PC-3 (cell line): ENCODE measurements at places on chromosomes 11 and 22. TPM values are rescaled to one million over a fixed set of nuclear protein-coding genes. Genes with fewer than 3 reads are reported as not detected.

Gene P2RY6
- 1.6 and 2.0 TPM in 2 replicates for total RNA-seq

Gene POU2AF3
- 0.63 TPM in 1 of 2 replicates, not detected in the other for total RNA-seq

Gene OLFML1
- total RNA-seq: not detected in 2 replicates

Gene MEI1
- total RNA-seq: 1.4 TPM in 1 of 2 replicates, not detected in the other

Gene USH1C
- total RNA-seq: not detected in 2 replicates

Gene ARHGAP1
- total RNA-seq: 16.1 and 27.1 TPM in 2 replicates

Gene ANO9
- total RNA-seq: 16.6 and 22.5 TPM in 2 replicates

Gene C11orf97
- not detected in 2 replicates for total RNA-seq

Gene MS4A3
- total RNA-seq: not detected in 2 replicates

Gene CHRM1
- total RNA-seq: not detected in 2 replicates

Gene NLRP6
- not detected in 2 replicates for total RNA-seq

Gene PTPRCAP
- 0.15 and 0.29 TPM in 2 replicates for total RNA-seq

Gene IL18
- total RNA-seq: 53.6 and 61.6 TPM in 2 replicates

Gene CDCA5
- total RNA-seq: 67.1 and 73.4 TPM in 2 replicates

Gene WT1
- 8.5 and 9.1 TPM in 2 replicates for total RNA-seq

Gene KRTAP5-9
- not detected in 2 replicates for total RNA-seq

Gene GGTLC3
- total RNA-seq: not detected in 2 replicates

Gene ALG9
- 29.4 and 34.3 TPM in 2 replicates for total RNA-seq

Gene OR8G1
- total RNA-seq: not detected in 2 replicates

Gene RNF169
- total RNA-seq: 20.4 and 20.8 TPM in 2 replicates

Gene SHISA8
- not detected in 2 replicates for total RNA-seq

Gene PKDREJ
- not detected in 2 replicates for total RNA-seq

Gene OR52N4
- total RNA-seq: not detected in 2 replicates

Gene ZBTB16
- total RNA-seq: not detected in 2 replicates

Gene C11orf87
- total RNA-seq: not detected in 2 replicates

Gene OR2D2
- total RNA-seq: 0.11 TPM in 1 of 2 replicates, not detected in the other

Gene SPDYC
- total RNA-seq: not detected in 2 replicates

Gene PMM1
- 18.0 and 18.6 TPM in 2 replicates for total RNA-seq

Gene CHORDC1
- 55.9 and 66.9 TPM in 2 replicates for total RNA-seq

Gene PIH1D2
- total RNA-seq: 0.75 and 1.7 TPM in 2 replicates

Gene PRR33
- not detected in 2 replicates for total RNA-seq

Gene PAMR1
- total RNA-seq: 0.17 TPM in 1 of 2 replicates, not detected in the other

Gene TUBA8
- total RNA-seq: 1.6 and 1.9 TPM in 2 replicates

Gene SLC37A2
- total RNA-seq: 9.0 and 10.2 TPM in 2 replicates

Gene NXPE1
- not detected in 2 replicates for total RNA-seq

Gene OR8G5
- total RNA-seq: 0.26 and 0.46 TPM in 2 replicates

Gene NRGN
- total RNA-seq: 15.5 and 20.3 TPM in 2 replicates

Gene KRTAP5-1
- total RNA-seq: not detected in 2 replicates

Gene CTR9
- total RNA-seq: 20.0 and 21.9 TPM in 2 replicates

Gene SLC25A45
- 12.7 and 13.1 TPM in 2 replicates for total RNA-seq

Gene RANGAP1
- total RNA-seq: 99.0 and 128 TPM in 2 replicates

Gene MS4A6A
- total RNA-seq: not detected in 2 replicates

Gene PANX2
- total RNA-seq: 9.4 and 11.9 TPM in 2 replicates

Gene NECTIN1
- 19.9 and 24.6 TPM in 2 replicates for total RNA-seq

Gene OR5B2
- not detected in 2 replicates for total RNA-seq

Gene C22orf31
- total RNA-seq: not detected in 2 replicates

Gene GTPBP1
- 28.2 and 29.6 TPM in 2 replicates for total RNA-seq

Gene CCDC73
- total RNA-seq: 0.04 TPM in 1 of 2 replicates, not detected in the other

Gene OSM
- not detected in 2 replicates for total RNA-seq

Gene MYO18B
- not detected in 2 replicates for total RNA-seq

Gene SLN
- total RNA-seq: 0.40 TPM in 1 of 2 replicates, not detected in the other

Gene KCNQ1OT1
- total RNA-seq: 1.5 and 1.7 TPM in 2 replicates

Gene LMNTD2
- total RNA-seq: 1.4 and 2.4 TPM in 2 replicates

Gene CDON
- 4.4 and 10.1 TPM in 2 replicates for total RNA-seq

Gene DRAP1
- total RNA-seq: 944 and 1,531 TPM in 2 replicates

Gene LIN7C
- total RNA-seq: 21.7 and 26.6 TPM in 2 replicates
